Stimulated activated CD8-positive, alpha-beta memory T cell treated with anti-CD3 and anti-CD28 coated beads, Interleukin-4, amount 100 ng/mL, for 4 hours (primary cell): ENCODE measurements at places on chromosomes 5 and 9.
A peak's percentile ranks its signal among the peaks of the same experiment; 100 is the strongest.

- DNase-seq = no peak
These were observed 27.5 kb downstream of the CDH18 start for GRCh38 chr5:19960451-19960850.

GRCh38 chr9:91949392-91949945 is 559 bp downstream of the ROR2 start:
- no peak for DNase-seq

DNA sequence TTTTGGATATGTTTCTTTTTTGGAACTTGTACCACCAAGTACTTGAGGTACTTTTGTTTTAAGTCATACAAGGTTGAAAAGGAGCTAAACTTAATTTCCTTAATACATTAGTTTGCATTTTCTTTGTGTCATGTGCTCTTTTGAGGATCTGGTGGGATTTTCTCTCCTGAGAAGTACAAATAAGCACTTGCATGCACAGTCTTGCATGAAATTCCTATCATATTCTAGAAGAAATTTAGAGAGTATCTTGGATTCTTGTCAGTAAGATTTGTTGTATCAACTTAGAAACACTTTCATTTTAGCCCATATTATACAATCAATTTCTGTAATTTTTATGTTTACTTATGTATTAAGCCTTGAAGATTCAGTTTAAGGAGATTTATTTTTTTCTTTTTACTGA is 64.9 kb downstream of the CCNH start:
- DNase-seq = no peak

DNA sequence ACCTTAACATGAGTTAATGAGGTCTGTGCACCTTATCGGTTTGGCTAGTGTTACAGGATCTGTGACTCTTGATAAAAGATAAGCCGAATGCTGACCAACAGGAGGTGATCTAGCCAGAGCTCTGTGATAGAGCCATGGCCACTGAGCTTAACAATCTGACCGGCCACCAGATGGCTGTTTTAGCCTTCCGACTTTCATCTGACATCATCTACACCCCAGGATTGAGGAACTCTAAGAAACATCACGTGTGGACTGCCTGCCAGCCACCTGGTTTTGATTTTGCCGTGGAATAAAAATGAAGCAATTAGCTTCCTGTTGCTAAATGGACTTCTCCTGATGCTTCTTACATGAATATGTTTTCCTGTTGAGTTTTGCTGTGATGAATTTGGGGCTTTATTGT is 281.3 kb downstream of the CEMIP2 start:
- DNase-seq = no peak

DNA sequence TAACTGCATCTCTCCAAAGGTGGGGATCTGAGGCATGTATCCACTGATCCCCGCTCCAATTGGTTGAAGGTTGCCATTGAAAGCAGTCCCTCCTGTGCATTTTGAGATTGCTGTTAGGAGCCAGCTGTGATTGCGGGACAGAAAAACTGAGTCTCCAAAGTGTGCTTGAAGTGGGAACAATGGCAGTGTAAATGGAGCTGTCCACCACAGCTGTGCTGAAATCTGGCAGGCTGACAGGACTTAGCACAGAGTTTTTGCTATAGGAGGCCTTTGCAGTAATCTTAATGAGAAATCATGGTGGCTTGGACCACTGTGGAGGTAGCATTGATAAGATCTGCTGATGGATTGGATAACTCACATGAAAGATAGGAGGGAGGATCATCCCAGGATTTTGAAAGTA is 3.3 kb downstream of the RNF20 start:
- DNase-seq = no peak

- DNase-seq = no peak
These were observed 7.5 kb downstream of the KIAA1958 start for GRCh38 chr9:112494153-112494552.

GRCh38 chr9:80836013-80836412 is 853.3 kb downstream of the TLE1 start:
- DNase-seq = no peak

DNA sequence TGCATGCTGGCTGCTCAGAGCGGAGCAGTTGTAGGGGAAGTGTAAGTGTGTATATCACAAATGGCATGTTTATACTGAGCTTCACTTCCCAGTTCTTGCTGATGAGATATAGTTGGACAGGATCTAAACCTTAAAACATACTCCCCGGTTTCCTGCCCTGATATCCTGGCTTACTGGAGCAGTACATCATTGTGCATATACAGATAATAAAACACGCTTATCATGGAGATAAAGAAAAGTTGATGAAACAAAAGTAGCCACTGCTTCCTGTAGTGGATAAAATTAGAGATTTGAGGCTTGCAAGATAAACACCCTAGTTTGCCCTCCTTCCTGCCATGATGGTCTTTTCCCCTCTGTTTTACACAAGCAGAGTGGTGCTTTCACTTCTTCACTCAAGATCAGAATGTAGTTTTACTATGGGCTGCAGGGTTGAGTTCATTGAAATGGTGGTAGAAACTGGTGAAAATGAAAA is 15.0 kb downstream of the NPR3 start:
- no peak for DNase-seq

- DNase-seq = no peak
These were observed 9.0 kb downstream of the RGS14 start for GRCh38 chr5:177366528-177367322.

DNA sequence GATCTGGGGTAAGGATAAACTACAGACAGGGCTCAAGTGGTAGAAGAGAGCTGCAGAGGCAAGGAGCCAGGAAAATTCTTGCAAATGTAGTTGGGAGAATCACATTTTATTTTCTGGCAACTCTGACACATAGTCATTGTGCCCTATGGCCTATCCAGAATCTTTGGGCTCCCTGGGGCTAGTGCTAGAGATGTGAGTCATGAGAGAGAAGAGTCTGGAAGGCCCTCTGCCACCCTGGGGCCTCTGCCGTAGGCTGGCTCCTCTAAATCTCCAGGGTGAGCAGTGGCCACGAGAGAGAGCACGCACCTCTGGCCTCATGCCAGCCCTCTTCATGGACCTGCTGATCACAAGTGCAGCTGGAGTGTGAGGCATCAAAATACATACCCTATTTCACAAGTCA is 74.3 kb upstream of the SSBP2 start:
- no peak for DNase-seq

DNA sequence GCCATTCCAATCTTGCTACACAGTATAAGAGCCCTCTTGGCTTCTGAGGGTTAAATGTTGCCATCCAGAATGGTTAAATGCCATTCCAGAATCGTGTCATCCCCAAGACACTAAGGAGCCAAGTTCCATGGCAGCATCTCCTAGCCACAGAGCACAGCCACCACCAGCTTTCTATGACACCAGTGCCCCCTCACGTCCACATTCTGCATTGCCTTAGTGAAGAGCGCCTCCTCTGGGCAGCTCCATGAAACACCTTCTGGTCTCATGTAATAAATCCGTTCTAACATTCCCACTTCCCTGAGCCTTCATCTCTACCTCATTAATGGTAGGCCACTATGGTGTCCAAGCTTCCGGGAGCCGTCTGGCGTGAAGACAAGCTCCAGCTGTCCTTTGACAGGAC is 12.4 kb downstream of the CBY3 start:
- DNase-seq = peak; percentile 1

- no peak for DNase-seq
These were observed 17.7 kb downstream of the ARHGEF37 start for GRCh38 chr5:149598966-149599365.

DNA sequence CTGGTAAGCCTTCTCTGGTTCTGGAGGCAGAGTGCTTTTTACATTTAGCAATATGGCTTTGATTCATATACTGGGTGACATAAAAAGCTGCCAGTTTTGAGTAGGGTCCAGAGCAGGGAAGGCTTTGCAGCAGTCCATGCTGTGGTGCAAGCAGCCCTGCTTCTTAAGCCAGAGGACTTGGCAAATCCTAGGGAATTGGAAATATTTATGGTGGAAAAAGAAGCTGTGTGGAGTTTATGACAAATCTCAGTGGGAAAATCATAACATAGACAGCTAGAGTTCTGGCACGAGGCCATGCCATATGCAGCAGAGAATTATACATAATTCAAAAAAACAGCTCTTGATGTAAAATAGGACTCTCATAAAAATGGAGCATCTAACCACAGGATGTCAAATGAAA is 536.4 kb downstream of the RASEF start:
- DNase-seq = no peak

- DNase-seq = no peak
These were observed 10.1 kb upstream of the MOB3B start for GRCh38 chr9:27539479-27540441.

DNA sequence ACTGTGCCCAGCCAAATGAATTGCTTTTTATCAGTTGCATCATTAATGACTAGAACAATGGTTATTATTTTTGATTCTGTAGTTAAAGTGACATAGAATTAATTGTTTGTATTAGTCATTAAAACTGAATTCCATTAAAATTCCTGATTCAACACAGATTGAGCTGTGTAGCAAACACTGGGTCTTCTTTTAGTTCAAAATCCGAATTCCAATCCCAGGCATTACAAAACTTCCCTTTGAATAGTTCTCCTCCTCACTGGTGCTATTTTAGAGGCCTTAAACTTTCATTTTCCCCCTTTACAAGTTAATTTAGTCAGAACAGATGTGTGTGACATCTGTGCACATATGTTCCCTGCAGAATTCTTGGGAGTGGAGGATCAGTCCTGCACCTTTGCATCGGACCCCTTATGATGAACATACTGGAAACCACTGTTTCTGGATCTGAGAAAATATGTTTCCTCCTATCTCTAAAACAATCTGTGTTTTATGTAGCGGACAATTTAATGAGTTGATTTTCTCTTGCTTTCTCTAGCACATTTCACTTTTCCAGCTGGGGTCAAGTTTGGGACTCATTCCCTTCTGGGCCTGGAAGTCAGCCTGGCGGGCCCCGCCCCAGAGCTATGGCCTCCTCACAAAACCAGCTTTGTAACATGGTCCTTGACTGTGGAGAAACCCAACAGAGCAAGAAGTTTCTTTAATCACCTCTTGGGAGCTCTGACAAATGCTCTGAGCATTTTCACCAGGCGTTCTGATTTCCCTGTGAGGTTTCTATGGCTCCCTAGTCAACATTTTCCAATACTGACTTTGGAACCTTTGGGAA is 87.9 kb upstream of the MAMDC2 start:
- DNase-seq = no peak

- peak; percentile 52 for DNase-seq
These were observed 15.0 kb upstream of the PTBP3 start for GRCh38 chr9:112348257-112349007.

- no peak for DNase-seq
These were observed 159.6 kb upstream of the TBCA start for GRCh38 chr5:77935506-77936364.

GRCh38 chr5:139795074-139796001 is at the start of gene PSD2:
Gene PSD2, plus strand, starts transcription at chr5:139795808. Its CDS starts 13,633 bp downstream, at chr5:139809441.
- DNase-seq = no peak

- DNase-seq = no peak
These were observed 41.6 kb downstream of the MYO10 start for GRCh38 chr5:16894236-16895057.

- no peak for DNase-seq
These were observed 35.0 kb downstream of the ANGPTL2 start for GRCh38 chr9:127087411-127087810.

GRCh38 chr9:97524424-97524823 is 23.0 kb downstream of the TMOD1 start:
- no peak for DNase-seq

DNA sequence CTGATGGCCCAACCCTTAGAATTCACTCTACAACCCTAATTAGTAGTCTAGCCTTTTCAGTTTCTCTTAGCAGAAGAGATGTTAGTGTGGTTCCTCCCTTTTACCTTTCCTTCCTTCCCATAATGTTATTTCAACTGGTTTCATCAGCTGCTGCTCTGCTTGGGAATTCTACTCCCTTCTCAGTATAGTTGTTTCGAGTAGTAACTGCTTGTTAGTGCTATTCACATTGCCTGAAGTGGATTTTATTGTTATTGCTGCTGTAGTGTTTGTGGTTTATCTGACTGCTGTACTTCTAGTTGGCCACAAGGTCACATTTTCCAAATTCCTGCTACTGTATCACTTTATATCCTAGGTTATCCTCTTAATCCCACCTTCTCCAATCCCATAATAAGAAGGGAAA is 29.7 kb downstream of the SMIM15 start:
- no peak for DNase-seq
